ENCODE measurements at places on chromosomes 16 and 17.

GRCh38 chr16:82996814-82997213 lies 370.0 kb downstream of the CDH13 start:
- DNase-seq: no peak

DNA sequence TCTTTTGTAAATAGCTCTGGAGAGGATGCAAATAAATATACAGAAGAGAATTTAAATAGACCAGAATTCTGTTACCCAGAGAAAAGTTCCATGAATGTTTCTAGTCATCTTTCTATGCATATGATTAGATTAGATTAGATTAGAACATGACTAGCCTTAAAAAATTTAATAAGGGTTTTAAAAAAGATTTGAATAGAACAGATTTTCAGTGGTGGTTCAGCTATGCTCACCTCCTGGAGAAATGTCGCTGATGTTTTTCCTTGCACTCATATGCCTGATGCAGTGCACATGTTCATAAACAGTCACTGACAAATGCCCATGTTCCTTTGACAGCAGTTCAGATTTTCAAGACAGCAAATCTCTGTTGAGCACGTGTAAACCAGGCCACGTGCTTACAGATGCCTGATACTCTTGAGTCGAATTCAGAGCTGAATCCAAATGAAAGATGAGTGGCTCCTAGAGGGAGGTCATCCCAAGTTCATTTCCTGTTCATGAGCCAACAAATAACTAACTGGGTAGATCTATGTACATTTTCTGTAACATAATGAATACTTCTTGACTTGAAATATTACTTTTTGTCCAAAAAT lies 19.9 kb upstream of the RAB11FIP4 start:
- DNase-seq: no peak

DNA sequence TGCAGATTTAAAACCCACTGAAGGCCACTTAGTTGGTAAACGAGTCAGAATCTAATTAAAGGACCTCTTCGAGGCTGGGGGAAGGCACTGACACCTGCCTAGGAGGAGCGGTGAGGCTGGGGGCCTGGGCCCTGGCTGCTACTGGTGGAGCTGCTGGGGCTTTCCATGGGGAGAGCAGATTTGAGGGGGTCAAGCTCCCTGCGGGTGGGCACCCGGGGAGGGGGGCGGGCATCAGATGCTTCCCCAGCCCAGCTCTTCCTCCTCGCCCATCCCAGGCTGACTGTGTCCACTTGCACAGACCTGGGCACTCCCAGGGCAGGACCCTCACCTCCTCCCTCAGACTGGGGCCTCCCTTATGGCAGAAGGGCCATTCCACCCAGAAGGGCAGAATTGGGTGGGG lies 19.0 kb downstream of the SRCIN1 start:
- DNase-seq: no peak

- DNase-seq: no peak
Measured at GRCh38 chr16:66471264-66471663, 44.2 kb downstream of the BEAN1 start.

GRCh38 chr16:87068762-87069150 lies 248.4 kb downstream of the C16orf95 start:
- no peak for DNase-seq

DNA sequence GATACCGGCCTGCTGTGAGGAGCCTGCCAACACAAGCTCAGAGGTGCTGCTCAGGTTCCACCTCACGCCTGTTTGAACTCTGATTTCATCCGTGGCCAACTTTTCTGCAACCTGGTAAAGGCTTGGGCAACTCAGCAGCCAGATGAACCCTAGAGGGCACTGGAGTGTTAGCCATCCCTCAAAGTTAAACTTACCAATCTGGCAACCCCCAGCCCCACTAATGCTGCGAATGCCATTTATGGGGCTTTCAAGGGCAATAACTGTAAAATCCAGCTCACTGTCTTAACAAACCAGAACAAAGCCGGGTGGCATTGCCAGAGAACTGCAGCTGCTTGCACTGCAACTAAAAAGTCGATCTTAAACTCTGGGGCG lies 105.5 kb downstream of the AXIN2 start:
- DNase-seq: no peak

DNA sequence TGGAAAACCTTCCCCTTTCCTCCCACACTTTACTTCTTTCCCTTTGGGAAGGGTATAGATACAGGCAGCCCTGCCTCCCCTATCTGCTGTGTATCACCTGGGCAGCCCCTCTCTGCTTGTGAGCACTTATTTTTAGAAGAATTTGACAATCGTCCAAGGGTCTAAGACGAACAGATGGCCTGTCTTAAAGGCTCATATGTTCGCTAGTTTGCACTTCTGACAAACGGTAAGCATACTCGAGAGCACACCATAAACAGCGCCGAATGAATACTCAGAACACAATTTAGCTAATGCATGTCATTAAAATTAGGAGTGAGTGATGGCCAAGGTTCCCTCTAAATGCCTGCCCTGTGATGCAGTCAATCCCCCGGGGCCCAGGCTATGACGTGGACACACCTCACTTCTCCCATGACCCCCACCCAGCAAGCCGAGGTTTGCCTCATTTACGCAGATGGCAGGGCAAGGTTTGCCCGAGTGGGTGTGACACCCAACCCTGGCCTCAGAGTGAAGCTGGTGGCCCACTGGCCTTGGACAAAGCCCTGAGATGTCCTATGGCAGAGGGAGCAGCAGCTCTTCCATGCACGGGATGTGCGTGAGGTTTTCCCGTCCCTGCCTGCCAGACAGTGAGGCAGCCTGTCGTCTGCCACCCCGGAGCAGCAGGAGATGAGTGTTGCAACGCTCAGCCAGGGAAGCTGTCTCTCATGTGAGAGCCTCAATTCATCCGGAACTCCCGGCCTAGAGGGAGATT lies 125.2 kb downstream of the C16orf78 start:
- peak; percentile 53 for DNase-seq

- no peak for DNase-seq
Measured at GRCh38 chr17:10349403-10349802, 23.4 kb downstream of the MYH13 start.

DNA sequence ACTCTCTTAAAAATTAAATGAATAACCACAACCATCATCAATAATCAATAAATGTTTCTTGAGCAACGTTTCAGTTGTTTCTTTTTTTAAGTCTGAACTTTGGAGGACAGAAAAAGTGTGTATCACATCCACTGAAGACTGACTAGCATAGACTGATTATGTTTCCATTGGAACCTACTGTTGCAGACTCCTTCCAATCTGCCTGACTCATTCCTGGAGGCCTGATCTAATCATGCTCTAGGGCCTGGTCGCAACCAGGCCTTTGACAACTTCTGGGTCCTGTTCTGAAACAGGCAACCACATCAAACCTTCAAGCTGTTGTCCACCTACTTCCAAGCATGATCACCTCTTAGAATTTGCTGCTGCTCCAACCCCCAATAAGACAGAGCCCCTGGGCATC lies 109.2 kb upstream of the NUDT7 start:
- DNase-seq: no peak

- DNase-seq: no peak
Measured at GRCh38 chr17:39683295-39683939, 4.4 kb downstream of the PGAP3 start.

DNA sequence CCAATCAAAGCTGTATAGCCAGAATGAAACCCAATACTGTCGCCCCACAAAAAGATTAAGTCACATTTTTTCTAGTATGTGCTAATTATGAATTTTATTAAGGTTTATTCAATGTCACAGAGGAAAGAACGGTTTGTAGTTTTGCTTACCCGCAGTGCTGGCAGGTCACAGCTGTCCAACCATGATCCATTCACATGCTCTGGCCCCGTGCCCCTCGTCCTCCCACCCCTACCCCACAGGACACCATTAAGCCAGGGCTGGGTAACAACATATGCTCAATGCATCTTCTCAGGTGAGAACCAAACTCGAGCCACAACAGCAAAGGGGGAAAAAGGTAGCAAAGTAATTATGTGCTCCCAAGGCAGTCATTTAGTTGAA lies 589 bp upstream of the FBF1 start:
- DNase-seq: no peak

DNA sequence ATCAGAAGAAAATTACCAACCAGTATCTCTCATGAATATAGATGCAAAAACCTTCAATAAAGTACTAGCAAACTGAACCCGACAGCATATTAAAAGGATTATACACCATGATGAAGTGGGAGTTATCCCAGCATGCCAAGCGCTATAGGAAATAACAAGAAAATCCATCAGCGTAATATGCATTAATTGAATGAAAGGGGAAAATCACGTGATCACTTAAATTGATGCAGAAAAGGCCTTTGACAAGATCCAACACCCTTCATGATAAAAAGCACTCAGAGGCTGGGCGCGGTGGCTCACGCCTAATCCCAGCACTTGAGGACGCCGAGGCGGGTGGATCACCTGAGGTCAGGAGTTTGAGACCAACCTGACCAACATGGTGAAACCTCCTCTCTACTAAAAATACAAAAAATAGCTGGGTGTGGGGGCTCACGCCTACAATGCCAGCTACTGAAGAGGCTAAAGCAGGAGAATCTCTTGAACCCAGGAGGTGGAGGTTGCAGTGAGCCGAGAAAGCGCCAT lies 4.8 kb downstream of the CTRB2 start:
- no peak for DNase-seq

- no peak for DNase-seq
Measured at GRCh38 chr17:81960130-81960958, 643 bp downstream of the NOTUM start.

DNA sequence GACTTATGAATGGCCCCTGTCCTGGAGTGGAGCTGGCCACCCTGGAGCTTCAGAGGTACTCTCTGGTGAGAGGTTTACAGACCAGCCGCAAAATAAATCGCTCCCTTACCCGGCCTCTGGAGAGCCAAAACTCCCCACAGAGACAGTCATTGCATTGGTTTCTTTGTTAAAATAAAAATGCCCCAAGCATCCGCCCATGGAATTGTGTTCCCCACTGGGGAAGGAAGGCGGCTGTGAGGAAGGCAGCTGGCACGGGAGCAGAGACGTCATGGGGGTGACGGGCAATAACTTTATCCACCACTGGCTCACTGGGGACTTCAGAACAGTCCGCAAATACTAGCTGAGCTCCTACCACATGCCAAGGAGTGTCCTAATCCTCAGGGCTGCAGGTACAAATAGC lies 266.2 kb upstream of the FOXF1 start:
- DNase-seq: no peak

DNA sequence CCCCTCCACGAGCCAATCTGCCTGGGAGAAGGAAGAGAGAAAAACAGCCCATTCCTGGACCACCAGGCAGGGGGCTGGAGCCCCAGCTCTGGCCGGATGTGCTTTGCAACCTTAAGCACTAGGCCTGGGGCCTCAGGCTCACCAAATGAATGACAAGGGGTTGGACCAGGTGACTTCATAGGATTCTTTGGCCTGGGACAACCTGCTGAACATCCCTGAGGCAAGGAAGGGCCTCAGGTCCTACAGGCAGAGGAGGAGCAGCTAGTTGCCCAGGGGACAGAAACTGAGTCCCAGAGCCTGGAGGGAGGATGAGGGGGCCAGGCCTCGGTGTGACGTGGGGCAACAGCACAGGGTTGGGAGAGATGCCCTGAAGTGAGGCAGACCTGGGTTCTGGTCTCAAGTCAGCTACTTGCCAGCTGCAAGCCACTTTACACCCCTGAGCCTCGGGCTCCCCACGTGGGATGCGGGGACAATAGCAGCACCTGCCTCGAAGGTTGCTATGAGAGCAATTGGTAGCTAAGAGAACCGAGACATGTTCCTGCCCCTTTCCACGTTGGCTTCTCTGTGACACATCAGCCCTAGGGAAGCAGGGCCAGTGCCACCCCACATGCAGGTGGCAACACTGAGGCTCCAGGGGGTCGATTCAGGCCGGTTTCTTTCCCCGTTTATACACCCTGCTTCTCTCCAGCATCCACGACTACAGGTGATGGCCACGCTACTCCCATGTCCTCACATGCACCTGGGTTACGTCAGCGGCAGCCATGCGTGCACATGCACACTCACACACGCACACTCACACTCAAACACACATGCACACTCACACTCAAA lies 42.6 kb downstream of the CFAP20 start:
- DNase-seq: peak; percentile 62

DNA sequence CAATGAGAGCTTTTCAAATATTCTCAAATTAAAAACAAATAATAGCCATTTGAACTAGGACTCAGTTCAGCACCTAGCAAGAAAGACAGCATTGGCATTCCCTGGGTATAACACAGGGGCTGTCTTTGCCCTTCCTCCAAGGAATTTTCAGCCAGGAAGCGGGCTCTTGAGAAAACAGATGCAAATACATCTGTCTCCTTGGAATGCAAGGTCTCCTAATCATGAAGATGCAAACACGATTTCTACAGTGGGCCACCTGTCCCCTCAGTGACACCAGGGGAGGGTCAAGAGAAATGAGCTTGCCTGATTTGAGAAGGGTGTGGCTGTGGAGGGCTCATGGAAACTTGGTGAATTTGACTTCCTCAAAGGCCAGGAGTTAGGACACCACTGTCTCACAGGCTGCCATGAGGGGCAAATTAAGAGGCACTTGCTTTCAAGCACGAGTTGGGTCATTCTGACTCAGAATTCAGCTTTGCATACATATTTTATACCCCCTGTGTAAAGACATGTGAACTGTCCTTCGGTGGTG lies 24.5 kb upstream of the SUPT4H1 start:
- no peak for DNase-seq

DNA sequence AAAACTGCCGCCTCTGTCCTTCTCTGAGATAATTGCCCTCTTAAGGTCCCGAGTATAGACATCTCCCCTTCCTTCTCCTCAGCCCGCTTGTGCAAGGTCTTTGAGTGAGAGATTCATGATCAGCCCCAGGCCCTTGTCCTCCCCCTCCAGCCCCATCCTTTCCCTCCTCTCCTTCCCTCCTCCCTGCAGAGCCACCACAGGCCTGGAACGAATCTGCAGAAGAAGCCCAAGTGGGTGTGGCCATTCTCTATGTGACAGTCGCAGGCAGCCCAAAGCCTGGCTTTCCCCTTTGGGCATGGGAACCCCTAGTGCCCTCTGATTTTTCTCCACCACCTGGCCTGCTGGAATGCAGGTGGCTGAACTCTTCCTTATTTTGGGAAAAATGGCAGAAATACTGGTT lies 7.2 kb upstream of the NDRG4 start:
- DNase-seq: no peak

DNA sequence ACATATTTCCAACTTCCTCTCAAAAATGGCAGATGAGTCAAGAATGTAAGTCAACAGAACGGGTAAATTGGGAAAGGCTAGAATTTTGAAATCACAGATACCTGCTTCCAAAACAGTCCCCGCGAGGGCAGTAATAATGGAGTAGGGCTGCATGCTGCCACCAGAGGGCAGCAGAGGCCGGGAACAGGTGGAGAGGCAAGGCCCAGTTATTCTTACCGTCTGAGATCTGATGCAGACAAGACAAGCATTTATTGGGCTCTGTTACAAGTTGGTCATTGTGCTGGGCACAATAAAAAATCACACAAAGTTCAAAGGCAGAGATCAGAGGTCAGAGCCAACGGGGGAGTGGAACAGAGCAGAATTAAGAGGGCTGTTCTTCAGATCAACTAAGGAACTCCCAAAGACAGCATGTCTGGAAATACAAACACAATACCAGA lies 8.8 kb upstream of the MLKL start:
- no peak for DNase-seq

DNA sequence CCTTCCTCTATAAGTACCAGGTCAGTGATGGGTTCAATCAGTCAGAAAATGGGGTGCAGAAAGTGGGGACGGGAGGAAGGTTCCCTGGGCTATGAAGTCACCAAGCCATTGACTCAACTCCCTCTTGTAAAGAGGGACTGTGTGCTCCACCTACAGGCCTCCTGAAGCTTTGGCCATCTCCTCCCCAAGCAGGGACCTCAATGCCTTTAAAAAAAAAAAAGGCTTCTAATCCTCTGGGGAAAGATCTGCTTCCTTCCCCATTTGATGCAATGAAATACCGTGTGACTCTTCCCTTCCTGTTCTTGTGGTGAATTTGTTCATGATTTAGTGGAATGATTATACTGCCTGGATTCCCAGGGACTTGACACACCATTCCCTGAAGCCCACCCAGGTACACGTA lies 30.8 kb downstream of the VWA3A start:
- DNase-seq: no peak

- no peak for DNase-seq
Measured at GRCh38 chr16:54270711-54271110, 15.9 kb downstream of the IRX3 start.
